ENCODE measurements at places on chromosomes 7 and 10.

DNA sequence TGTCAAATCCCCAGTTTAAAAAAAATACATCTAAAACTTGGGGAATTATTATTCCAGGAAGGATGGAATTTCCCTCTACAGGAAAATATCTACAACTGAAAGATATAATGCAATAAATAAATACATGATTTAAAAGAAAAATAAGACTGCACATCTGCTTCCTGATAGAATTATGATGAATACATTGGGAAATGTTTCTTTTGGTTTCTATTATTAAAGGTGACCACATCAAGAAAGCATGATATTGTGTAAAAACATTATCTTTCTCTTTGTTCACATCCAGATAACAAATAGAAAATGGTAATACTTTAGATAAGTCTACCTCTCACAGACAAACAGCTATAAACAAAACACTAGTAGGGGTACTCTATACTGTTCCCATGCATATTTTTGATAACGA lies 19.2 kb downstream of the SEMA3D start:
- no peak for DNase-seq

DNA sequence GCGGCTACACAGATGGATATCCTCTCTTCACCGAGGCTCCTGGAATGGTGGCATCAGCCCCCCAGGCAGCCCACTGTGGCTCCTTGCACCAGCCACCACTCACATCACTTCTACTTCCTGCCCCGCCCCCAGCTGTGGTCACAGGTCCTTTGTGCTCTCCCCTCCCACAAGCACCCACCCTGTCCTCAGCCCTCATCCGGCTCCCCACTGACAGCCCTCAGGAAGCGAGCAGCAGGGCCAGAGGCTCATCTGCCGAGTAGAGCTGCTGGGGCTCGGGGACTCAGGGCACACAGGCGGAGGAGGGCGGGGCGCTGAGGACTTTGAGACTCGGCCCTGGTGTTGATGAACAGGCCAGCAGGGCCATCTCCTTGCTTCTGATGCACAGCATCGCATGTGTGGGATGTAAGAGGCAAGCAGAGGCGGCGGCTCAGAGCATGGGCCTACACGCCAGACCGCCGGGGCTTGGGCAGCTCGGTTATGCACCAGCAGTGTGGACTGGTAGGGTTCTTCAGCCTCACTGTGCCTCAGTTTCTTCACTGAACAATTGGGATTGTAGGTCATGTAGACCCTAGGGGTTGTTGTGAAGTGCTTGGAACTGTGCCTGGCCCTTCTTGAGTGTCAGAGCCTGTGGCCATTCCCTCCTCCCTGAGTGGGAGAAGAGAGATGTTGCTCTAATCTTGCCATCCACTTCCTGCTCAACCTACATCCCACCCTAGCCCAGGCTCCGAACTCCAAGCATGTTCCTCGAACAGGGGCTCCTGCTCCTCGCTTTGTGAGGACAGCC lies at the start of gene PRF1:
TSS of gene PRF1 (minus strand) at position 77 of the 784 bp plus-strand sequence. CDS start 1,839 bp downstream, outside the sequence.
- no peak for DNase-seq

- no peak for DNase-seq
Measured at GRCh38 chr10:89118091-89118490, 89.0 kb downstream of the CH25H start.

GRCh38 chr7:112101201-112101846 lies 104.9 kb downstream of the DOCK4 start:
- no peak for DNase-seq

DNA sequence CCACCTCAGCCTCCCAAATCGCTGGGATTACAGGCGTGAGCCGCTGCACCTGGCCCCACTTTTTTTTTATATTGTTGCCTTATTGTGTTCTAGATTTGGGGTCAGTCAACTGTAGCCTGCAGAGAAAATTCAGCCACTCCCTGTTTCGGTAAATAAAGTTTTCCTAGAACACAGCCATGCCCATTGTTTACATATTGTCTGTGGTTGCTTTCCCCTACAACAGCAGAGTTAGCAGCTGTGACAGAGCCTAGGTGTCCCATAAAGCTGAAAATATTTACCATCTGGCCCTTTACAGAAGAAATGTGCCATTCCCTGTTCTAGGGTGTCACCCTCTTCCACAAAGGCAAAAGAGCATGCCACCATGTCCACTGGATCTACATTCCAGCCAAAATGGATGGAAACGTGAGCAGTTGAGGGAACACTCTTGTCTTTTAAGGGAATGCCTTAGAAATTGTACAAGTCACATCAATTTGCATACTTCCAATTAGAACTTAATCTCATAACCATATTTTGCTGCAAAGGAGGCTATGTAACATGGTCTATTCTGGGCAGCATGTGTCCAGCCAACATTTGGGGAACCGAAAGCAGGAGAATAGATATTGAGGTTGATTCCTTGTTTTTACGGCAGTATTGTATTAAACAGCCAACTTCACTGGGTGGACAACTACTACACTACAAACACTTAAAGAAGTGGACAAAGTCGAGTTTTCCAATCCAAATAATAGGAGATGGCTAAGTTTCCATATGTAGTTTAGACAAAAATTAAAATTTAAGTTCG lies 11.0 kb upstream of the BLVRA start:
- no peak for DNase-seq

- DNase-seq = no peak
Measured at GRCh38 chr7:96244992-96245292, 77.0 kb downstream of the SLC25A13 start.

GRCh38 chr7:17774248-17774647 lies 166.0 kb downstream of the SNX13 start:
- DNase-seq = no peak

DNA sequence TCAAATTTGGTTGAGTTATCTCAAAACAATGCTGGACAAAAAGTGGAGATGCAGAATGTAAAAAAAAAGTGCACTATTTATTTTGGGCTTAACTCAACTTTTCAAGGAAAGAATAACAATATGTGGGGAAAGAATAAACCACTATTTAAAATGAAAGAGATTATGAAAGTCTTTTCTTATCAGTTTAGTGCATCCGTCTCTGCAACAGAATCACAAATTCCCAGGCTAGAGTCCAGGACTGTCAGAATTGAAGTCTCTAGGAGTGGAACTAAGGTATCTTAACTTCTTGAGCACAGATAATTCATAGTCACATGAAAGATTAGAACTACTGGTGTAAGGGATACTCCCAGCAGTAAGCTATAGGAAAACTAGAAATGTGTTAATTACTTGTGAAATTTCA lies 1200.3 kb upstream of the LRRN3 start:
- no peak for DNase-seq

DNA sequence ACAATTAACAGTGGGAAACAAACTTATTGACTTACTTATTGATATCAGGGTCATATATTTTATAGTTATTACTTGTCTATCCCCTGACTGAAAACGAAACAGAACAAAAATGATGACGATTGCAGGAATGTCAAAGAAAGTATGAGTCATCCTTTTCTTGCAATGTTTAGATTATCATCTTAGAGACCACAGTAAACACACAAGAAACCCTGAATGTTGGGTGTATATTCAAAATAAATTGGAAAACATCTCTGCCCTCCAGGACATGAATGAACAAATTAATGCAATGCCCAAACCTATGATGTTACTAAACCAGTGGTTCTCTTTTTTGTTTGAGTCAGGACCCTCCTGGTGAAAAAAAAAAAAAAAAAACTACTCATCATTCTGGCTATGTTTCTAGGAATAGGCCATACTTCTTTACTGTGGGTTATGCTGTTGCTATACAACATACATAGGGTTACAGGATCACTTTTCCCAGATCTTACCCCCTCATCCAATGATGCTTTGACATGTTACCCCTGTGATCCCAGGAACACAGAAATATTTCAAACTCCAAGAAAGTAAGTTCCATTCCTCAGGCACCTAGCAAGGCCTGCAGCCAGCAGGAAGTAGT lies 623.4 kb upstream of the IGFBP3 start:
- DNase-seq = no peak

DNA sequence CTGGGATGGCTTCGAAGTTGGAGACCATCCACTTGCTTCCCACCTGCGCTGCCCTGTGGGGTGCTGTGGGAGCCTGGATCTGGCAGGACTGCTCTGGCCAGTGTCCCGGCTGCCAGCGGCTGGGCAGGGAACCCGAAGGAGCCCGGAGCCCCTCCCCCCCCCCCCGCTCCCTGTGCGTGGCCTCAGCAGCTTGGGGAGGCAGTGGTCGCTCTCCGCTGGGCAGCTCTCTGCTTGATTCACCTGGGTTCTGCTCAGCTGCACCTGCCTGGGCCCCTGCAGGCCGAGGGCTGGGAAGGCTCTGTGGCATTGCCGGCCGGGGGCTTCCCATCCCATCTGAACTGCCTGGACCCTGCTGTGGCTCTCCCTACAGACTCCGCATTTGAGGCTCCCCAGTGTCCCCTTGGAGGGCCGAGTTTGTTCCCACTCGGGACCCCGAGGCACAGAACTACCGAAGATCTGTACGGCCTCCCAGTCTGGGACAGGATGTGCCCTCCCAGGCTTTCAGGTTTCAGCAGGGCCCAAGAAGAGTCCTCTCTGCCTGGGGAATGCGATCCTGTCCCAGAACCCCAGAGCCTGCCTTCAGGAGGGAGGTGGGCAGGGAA lies 525.1 kb downstream of the TCERG1L start:
- no peak for DNase-seq

DNA sequence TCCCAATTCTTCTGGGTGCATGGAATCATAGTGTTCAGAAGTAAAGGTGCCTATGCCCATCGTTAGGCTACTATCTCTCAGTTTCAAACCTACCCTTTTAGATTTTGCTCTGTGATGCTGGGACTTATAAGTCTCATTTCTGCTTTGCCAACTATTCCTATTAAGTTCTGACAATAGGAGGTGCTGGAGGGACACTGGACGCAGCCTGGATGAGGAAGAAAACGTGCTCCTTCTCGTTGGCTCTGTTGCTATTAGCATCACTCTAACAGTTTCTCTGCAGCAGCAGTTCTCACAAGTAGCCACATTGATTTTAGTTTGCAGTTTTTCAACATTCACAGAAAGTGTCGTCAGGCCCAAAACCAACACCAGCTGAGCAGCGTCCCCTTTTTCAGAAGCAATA lies 72.4 kb downstream of the ABCC2 start:
- DNase-seq = no peak

All from GM12892 (cell line).